Right atrium auricular region (tissue), 2 donors: ENCODE measurements at places on chromosomes 5 and 9. TPM values are rescaled to one million over a fixed set of nuclear protein-coding genes. Genes with fewer than 3 reads are reported as not detected.

DNA sequence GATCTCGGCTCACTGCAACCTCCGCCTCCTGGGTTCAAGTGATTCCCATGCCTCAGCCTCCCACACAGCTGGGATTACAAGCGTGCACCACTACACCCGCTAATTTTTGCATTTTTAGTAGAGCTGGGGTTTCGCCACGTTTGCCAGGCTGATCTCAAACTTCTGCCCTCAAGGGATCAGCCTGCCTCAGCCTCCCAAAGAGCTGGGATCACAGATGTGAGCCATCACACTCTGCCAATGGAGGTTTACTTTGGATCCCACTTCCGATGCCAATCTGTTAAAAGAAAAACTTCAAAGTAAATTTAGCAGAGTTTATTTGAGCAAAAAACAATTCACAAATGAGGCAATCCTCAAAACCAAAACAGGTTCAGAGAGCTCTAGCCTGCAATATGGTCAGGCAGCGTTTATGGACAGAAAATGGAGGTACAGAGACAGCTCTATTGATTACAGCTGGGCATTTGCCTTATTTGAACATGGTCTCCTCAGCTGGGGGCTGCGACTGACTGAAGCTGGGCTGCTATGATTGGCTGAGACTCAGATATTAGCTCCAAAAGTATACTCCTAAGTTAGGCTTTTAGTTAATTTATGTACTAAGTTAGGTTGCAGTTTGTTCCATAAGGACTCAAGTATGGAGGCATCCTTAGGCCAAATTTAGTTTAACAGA lies 18.6 kb upstream of the UBTD2 start:
- no peak overlapping the region for H3K4me3 ChIP-seq
- no peak overlapping the region for H3K27ac ChIP-seq

GRCh38 chr5:158084292-158084691 lies 225.3 kb upstream of the CLINT1 start:
- H3K27ac ChIP-seq, result no peak overlapping the region
- no peaks in the 10 kb centered on the region for H3K36me3 ChIP-seq
- H3K4me1 ChIP-seq, result no peaks in the 10 kb centered on the region
- DNase-seq, result no peak
- H3K4me3 ChIP-seq, result no peak overlapping the region

GRCh38 chr9:133129001-133129795 lies 8.2 kb upstream of the RALGDS start:
- H3K27me3 ChIP-seq, result no peaks in the 10 kb centered on the region
- peaks cover 77% of the 10 kb centered on the region for H3K4me1 ChIP-seq
- no peak overlapping the region for H3K4me3 ChIP-seq
- no peak for DNase-seq

GRCh38 chr5:80414113-80414512 lies 6.2 kb downstream of the ZFYVE16 start:
- H3K27ac ChIP-seq, result no peak overlapping the region
- H3K4me1 ChIP-seq, result peaks cover 23% of the 10 kb centered on the region
- no peaks in the 10 kb centered on the region for H3K27me3 ChIP-seq
- H3K36me3 ChIP-seq, result no peaks in the 10 kb centered on the region
- DNase-seq, result no peak

DNA sequence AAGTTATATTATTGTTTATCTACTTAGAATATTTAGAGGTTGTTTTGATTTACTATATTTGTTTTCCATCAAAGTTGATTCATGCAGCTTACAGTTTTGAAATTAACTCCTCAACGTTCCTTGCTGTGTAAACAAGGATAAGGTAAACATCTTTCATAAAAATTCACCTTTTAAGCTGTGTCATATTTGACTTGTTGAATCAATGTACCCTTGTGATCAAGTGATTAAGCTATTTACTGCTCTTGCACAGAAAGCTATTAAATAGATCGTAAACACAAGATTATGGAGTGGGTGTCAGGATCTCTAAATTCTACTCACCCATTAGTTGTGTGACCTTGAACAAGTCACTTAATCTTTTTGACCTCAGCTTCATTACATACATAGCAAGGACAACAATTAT lies 2054.0 kb upstream of the NUDT12 start:
- no peak overlapping the region for H3K27ac ChIP-seq
- no peaks in the 10 kb centered on the region for H3K4me1 ChIP-seq
- no peak overlapping the region for H3K4me3 ChIP-seq
- no peaks in the 10 kb centered on the region for H3K36me3 ChIP-seq
- no peak for DNase-seq

DNA sequence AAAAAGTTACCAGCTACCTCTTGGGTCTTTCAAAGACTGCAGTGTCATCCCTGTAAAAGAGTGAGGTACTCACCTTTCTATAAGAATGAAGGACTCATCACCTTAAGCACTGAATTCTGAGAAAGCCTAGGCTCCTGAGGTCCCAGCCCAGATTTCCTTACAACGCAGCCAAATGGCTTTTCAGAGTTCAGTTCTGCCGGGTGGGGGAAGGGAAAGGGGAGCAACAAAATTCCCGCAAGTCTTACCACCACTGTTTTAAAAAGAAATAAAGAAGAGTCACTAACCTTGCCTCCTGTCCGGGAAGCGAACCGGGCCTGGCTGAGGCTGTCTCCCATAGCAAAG lies 373 bp downstream of the ADAMTS12 start:
- H3K27me3 ChIP-seq, result peaks cover 6% of the 10 kb centered on the region
- H3K36me3 ChIP-seq, result no peaks in the 10 kb centered on the region
- DNase-seq, result no peak
- no peak overlapping the region for H3K27ac ChIP-seq

- no peak overlapping the region for H3K4me3 ChIP-seq
- no peaks in the 10 kb centered on the region for H3K4me1 ChIP-seq
- H3K27ac ChIP-seq, result no peak overlapping the region
- H3K36me3 ChIP-seq, result no peaks in the 10 kb centered on the region
Measured at GRCh38 chr5:14917719-14918118, 46.1 kb upstream of the ANKH start.

DNA sequence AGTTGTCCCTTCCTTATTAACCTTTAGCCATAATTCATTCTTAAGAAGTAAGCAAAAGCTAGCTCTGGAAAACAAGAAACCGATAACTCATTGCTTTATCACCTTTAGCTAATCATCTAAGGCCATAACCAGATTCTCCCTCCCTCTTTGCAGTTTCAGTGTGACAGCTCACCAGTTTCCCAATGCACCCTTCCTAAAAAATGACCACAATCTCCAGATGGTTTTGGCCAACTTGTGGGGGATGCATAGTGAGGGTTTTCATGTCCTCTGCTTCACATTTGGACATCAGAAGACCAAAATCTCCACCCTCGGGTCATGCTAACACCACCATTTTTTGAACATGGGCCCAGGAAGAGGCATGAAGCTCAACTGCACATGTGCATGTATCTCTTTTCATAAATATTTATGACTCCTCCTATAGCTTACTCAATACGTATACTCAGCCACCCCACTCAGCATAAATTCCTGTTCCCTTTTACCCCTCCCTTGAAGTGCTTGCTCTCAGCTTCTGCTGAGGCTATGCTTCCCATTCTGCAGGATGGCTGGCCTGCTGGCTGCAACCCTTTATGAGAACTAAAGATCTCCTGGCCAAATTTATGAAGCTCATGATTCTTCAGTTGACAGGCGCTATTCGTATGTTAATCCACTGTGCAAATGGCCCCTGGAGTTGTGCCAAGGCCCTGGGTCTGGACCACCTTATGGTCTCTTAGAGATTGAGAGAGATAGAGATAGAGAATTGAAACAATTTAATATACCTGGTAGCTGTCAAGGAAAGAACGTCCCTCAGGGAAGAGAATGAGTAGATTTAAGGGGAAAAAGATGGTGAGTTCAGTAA lies 14.8 kb downstream of the PPP3R2 start:
- H3K27ac ChIP-seq, result no peak overlapping the region
- DNase-seq, result no peak
- no peak overlapping the region for H3K4me3 ChIP-seq
- no peaks in the 10 kb centered on the region for H3K4me1 ChIP-seq

GRCh38 chr5:180470361-180470760 lies 23.8 kb upstream of the CNOT6 start:
- H3K4me3 ChIP-seq, result no peak overlapping the region
- no peak overlapping the region for H3K27ac ChIP-seq
- no peaks in the 10 kb centered on the region for H3K4me1 ChIP-seq

DNA sequence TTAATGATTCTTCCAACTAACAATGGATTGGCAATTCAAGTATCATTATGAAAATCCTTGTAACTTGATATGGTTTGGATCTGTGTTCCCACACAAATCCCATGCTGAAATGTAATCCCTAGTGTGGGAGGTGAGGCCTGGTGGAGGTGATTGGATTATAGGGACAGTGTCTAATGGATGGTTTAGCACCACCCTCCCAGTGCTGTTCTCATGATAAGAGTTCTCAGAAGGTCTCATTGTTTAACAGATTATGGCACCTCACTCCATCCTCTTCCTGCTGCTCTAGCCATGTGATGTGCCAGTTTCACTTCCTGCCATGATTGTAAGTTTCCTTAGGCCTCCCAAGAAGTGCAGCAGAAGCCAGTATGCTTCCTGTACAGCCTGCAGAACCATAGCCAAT lies 1116.2 kb upstream of the EDIL3 start:
- H3K27me3 ChIP-seq, result no peaks in the 10 kb centered on the region
- no peaks in the 10 kb centered on the region for H3K4me1 ChIP-seq
- no peak for DNase-seq
- no peak overlapping the region for H3K4me3 ChIP-seq
- H3K27ac ChIP-seq, result no peak overlapping the region
- H3K36me3 ChIP-seq, result no peaks in the 10 kb centered on the region

GRCh38 chr9:37466037-37466709 lies 923 bp upstream of the ZBTB5 start:
- H3K4me1 ChIP-seq, result no peaks in the 10 kb centered on the region
- peak; percentile 90 for DNase-seq
- H3K4me3 ChIP-seq, result peak overlapping the region; percentile 82
- peak overlapping the region; percentile 98 for H3K27ac ChIP-seq
- H3K36me3 ChIP-seq, result no peaks in the 10 kb centered on the region

- peaks cover 12% of the 10 kb centered on the region for H3K36me3 ChIP-seq
- no peak overlapping the region for H3K27ac ChIP-seq
- H3K27me3 ChIP-seq, result no peaks in the 10 kb centered on the region
- no peak for DNase-seq
- no peak overlapping the region for H3K4me3 ChIP-seq
Measured at GRCh38 chr5:132907161-132907560, 33.7 kb downstream of the LEAP2 start.

DNA sequence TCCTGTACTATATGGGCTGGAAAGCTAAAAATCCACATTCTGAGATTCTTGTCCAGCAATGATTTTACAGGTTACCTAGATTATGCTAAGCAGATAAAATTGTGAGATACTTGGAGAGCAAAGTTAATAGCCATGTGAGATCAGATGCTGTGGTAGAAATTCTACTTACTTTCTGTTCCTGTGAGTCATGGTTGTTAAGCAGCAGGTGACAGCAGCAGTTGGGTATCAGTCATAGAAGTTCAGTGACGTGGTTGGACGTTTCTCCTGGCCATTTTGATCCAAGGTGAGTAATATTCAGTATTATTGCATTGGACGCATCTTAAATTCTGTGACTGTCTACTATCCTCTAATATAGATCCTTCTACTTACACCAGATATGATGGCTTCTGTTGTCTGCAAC lies 524.5 kb downstream of the TMEM38B start:
- DNase-seq, result no peak
- H3K27ac ChIP-seq, result no peak overlapping the region
- H3K36me3 ChIP-seq, result no peaks in the 10 kb centered on the region
- no peaks in the 10 kb centered on the region for H3K27me3 ChIP-seq
- H3K4me1 ChIP-seq, result no peaks in the 10 kb centered on the region

GRCh38 chr5:131774652-131775367 lies 22.0 kb downstream of the FNIP1 start:
- no peaks in the 10 kb centered on the region for H3K4me1 ChIP-seq
- no peaks in the 10 kb centered on the region for H3K36me3 ChIP-seq
- H3K27me3 ChIP-seq, result no peaks in the 10 kb centered on the region
- no peak overlapping the region for H3K27ac ChIP-seq
- DNase-seq, result no peak

DNA sequence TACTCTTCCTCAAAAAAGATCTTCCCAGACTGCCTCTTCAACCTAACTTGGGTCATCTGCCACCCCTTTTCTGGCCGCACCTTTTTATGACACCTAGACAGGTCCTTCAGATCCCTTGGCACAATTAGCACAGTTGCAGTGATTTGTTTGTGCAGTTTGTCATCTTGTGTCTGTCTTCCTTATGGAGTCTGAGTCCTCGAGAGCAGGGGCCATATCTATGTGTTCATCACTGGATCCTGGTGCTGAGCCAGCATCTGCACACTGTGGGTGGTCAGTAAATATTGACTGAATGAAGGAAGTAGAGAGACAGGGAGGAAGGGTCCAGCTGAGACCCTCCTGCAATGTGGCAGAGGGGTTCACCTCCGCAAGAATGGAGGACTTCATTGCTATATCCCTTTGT lies 14.4 kb downstream of the ERGIC1 start:
- H3K36me3 ChIP-seq, result no peaks in the 10 kb centered on the region
- H3K27me3 ChIP-seq, result no peaks in the 10 kb centered on the region
- peaks cover 29% of the 10 kb centered on the region for H3K4me1 ChIP-seq
- no peak overlapping the region for H3K4me3 ChIP-seq

- H3K4me1 ChIP-seq, result no peaks in the 10 kb centered on the region
- no peak overlapping the region for H3K27ac ChIP-seq
- no peak overlapping the region for H3K4me3 ChIP-seq
- H3K36me3 ChIP-seq, result no peaks in the 10 kb centered on the region
- DNase-seq, result no peak
Measured at GRCh38 chr5:74355041-74355824, 285.3 kb downstream of the ENC1 start.

GRCh38 chr5:116771466-116772151 lies 197.0 kb upstream of the SEMA6A start:
- H3K27me3 ChIP-seq, result no peaks in the 10 kb centered on the region
- DNase-seq, result no peak
- H3K4me1 ChIP-seq, result no peaks in the 10 kb centered on the region
- H3K27ac ChIP-seq, result no peak overlapping the region
- no peaks in the 10 kb centered on the region for H3K36me3 ChIP-seq
- no peak overlapping the region for H3K4me3 ChIP-seq

- no peak overlapping the region for H3K4me3 ChIP-seq
- peaks cover 42% of the 10 kb centered on the region for H3K36me3 ChIP-seq
- H3K27ac ChIP-seq, result no peak overlapping the region
- H3K4me1 ChIP-seq, result no peaks in the 10 kb centered on the region
- H3K27me3 ChIP-seq, result no peaks in the 10 kb centered on the region
Measured at GRCh38 chr9:97550386-97550785, 48.9 kb downstream of the TMOD1 start.

Gene ISL1
- total RNA-seq, result not detected

Gene ZNG1A
- total RNA-seq, result 15.0 TPM

Gene ADAMTS19
- total RNA-seq, result 0.44 TPM

Gene CCL21
- 26.5 TPM for total RNA-seq

Gene OR1L1
- total RNA-seq, result not detected

Gene ABCA1
- 19.2 TPM for total RNA-seq

Gene FBP2
- total RNA-seq, result not detected

Gene PLEKHG4B
- 0.08 TPM for total RNA-seq
